ENCODE measurements at places on chromosomes 16 and 17.

DNA sequence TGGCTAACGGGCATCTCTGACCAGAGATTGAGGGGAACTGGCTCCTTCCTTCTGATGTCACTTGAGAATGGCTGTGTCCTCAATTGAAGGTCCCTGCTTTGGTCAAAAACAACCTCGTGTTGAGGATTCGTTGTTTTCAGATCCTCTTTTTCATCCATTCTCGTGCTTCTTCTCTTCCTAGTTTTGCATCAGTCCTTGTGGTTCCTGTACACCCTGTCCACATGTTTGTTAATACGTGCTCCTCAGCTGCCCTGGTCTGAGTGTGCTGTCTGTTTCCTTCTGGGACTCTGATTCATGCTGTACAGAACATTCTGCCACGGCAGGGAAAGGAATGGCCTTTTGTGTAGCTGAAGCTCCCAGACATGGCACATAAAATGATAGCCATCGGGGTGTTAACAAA is 863.2 kb upstream of the GOT2 start:
- no peak for DNase-seq

GRCh38 chr17:7982666-7983065 is 19.7 kb upstream of the GUCY2D start:
- no peak for DNase-seq

DNA sequence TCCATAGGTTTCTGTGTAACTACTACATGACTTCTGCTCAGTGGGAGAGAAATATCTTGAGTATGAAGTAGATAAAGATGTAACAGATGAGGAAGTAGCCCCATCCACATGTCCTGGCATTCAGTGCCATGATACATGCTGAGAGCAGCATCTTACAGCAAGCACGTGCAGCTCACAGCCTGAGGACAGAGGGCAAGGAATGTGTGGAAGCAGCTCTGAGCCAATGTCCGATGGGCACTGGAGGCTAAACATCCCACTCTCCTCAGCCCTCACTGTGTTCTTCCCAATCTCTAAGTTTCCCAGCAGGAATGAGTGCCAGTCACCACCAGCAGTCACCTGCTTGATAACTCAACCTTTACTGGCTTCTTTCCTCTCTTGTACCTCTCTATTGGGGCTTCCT is 40.4 kb downstream of the CFDP1 start:
- DNase-seq: no peak

- DNase-seq: peak; percentile 68
Measured at GRCh38 chr17:14302431-14303099, 1.7 kb downstream of the HS3ST3B1 start.

DNA sequence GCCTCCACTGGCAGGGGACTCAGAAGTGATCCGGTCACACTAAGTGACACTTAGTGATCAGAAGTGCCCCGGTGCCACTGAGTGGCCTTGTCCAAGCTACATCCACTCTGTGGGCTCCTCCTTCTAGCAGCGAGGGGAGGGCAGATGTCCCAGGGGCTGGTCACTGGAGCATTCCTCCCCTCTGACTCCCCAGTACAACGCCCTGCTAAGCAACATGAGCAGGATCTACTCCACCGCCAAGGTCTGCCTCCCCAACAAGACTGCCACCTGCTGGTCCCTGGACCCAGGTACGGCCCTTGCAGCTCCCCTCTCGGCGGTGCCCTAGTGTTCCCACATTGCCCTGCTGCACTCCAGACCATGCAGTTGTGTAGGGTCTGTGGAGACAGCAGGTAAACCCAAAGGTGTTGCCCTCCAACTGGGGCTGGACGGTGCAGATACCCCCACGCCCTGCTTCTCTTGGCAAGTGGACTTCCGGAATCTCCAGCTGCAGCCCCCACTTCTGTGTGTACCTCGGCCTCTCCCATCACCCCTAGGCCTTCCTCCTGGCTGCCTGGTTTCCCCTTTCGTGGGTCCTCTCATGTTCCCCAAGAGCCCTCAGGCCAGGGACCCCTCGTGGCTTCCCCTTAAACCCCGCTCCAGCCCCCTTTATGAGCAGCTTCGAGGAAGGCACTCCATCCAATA is 2.1 kb downstream of the ACE start:
- peak; percentile 49 for DNase-seq

- DNase-seq: peak; percentile 48
Measured at GRCh38 chr17:36482611-36483504, 3.6 kb upstream of the ZNHIT3 start.

DNA sequence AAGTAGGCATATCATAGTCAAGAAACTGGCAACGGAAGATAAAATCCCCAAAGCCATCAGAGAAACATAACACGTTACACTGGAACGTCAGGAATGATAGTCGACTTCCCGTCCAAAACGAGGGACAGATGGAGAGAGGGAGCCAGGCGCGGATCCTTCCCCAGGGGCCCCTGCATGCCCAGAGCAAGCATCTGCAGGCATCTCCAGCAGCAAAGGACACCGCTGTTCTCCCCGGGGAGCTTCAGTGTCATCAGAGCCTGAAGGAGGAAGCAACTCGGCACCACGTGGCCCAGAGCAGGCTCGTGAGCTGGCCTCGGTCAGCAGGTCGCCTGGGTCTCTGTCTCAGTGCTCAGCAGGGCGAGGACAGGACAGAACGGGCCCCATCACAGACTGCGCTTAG is 50.1 kb downstream of the LMF1 start:
- no peak for DNase-seq

- DNase-seq: no peak
Measured at GRCh38 chr17:44561237-44561623, 3.9 kb downstream of the FZD2 start.

- DNase-seq: no peak
Measured at GRCh38 chr16:88770461-88771293, 14.3 kb downstream of the PIEZO1 start.

GRCh38 chr17:57121308-57122042 is 36.4 kb downstream of the AKAP1 start:
- DNase-seq: no peak

DNA sequence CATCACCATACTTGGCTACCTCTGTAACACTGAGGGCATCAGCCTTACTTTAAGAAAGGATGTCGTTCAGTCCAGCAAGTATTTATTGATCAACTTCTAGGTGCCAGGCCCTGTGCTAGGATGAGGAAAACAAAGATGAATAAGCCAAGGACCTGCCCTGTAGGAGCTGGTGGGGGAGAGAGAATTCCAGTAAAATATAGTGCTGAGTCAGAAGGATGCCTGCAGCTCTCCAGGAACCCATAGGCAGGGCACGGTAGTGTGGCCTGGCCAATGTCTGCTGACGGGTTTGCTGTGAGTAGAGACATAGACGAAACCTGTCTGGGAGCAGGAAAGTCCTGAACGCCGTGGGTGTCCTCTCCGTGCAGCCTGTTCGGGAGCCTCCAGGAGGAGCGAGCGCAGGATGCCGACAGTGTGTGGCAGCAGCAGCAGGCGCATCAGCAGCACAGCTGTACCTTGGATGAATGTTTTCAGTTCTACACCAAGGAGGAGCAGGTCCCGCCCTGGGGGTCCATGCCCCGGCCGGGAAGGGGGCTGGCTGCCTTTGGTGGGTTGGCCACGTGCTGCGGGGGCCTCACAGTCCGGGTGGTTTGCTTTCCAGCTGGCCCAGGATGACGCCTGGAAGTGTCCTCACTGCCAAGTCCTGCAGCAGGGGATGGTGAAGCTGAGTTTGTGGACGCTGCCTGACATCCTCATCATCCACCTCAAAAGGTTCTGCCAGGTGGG is 55.6 kb downstream of the USP43 start:
- no peak for DNase-seq

DNA sequence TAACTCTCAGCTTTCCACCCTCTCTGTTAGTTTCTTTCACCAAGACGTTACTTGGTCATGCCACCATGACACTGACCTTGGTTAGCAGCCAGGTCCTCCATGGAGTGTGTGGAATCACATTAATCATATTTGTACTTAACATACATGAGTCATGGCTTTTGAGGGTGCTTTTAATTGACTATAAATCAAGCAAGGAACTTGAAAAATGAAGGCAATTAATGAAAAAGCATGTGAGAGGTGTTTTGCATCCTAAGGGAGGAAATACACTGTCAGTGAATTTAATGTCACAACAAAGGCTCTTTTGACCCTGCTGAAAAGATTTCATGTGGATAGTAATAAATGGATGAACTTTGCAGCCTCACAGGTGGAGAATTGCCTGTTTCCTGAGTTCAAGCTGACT is 240.7 kb downstream of the CDH13 start:
- no peak for DNase-seq

- DNase-seq: no peak
Measured at GRCh38 chr17:1495265-1495989, 2.9 kb upstream of the MYO1C start.

DNA sequence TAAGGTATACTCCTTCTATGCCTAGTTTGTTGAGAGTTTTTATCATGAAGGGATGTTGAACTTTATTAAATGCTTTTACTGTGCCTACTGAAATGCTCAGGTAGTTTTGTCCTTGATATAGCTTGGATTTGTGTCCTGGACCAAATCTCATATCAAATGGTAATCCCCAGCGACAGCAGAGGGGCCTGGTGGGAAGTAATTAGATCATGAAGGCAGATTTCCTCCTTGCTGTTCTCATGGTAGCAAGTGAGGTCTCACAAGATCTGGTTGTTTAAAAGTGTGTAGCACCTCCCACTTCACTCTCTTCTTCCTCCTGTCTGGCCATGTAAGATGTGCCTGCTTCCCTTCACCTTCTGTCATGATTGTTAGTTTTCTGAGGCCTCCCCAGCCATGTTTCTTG is 78.2 kb downstream of the KIF2B start:
- no peak for DNase-seq

DNA sequence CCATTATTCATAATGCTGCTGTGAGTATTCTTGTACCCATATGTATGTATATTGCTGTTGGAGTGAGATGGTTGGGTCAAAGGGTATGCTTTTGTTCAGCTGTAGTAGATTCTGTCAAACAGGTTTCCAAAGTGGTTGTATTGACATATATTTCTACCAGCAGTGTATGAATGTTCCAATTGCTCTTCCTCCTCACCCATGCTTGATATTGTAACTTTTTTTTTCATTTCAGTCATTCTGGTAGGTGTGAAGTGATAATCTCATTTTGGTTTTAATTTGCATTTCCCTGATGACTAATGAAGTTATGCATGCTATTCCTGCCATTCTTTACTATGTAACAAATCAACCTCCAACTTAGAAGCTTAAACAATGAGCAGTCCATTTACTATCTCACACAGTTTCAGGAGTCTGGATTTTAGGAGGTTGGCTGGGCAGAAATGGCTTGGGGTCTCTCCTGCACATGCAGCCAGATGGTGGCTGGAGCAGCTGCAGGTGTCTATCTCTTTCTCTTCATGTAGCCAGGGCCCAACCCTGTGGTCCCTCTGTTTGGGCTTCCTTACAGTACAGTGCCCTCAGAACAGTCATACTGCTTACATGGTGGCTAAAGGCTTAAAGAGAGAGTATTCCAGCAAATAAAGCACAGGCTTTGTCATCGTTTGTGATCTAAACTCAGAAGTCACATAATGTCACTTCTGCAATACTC is 21.2 kb downstream of the ERAL1 start:
- DNase-seq: no peak

GRCh38 chr17:182050-182751 is 751 bp upstream of the DOC2B start:
- no peak for DNase-seq

Measured in stimulated activated CD8-positive, alpha-beta memory T cell treated with anti-CD3 and anti-CD28 coated beads, Interleukin-2, amount 100 ng/mL, for 1 hour (primary cell).